ENCODE measurements at places on chromosomes 12 and 14.
A peak's percentile ranks its signal among the peaks of the same experiment; 100 is the strongest.

GRCh38 chr12:70695361-70696023 is 58.3 kb upstream of the PTPRB start:
- DNase-seq = no peak

GRCh38 chr12:95543305-95543704 is 8.0 kb downstream of the USP44 start:
- DNase-seq = no peak

DNA sequence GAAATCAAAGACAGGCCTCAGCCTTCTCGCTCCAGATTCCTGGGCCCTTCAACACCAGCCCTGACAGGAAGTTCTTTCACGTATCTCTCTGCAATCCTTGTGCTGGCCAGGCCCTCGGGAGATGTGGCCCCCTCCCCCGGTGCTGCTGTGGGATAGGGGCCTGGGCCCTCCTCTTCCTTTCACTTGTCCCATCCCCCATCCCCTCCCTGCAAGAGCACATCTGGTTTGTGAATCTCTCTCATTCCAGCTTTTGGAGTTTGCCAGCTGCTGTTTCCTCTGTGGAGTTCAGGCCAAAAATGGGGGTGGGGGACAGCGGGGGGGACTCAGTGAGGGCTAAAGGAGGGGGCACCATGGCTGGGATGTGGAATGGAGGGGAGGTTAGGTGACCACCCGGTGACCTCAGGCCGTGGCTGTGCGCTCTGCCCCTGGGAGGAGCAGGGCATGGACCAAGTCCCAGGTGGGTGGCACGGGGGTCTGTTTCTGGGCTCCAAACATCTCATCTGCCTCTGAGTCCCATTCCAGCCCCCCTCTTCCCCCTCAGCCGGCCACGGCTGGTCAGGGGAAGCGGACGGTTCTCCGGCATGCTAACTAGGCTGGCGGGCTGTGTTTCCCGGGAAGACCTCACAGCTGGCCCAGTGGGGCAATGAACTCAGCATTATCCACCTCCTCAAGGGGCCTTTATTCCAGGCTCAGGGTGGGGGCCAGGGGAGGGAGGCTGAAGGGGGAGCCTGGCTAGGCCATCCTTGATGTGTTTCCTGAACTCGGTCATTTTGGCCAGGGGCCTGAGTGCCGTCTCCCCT is 7.4 kb downstream of the LRP1 start:
- DNase-seq = no peak

GRCh38 chr12:13079440-13079906 is 24.0 kb downstream of the GSG1 start:
- DNase-seq = no peak

DNA sequence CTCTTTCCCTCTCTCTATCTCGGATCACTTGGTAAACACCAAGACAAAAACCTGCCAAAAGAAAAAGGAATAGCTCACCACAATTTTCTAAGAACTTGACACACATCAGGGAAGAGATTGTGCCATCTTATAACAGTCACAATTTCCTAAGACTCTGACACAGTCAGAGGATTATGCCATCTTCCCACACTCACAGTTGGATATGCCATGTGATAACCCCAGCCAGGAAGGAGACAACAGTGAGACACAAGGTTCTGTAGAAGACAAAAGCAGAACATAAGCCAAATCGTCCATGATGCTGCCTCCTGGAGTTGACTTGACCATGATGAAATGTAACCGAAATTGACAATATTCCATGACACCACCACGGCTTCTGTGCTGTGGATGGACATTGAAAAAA is 2.8 kb upstream of the CLEC9A start:
- DNase-seq = no peak

GRCh38 chr14:69066396-69067171 is 86.3 kb downstream of the DCAF5 start:
- peak; percentile 18 for DNase-seq

DNA sequence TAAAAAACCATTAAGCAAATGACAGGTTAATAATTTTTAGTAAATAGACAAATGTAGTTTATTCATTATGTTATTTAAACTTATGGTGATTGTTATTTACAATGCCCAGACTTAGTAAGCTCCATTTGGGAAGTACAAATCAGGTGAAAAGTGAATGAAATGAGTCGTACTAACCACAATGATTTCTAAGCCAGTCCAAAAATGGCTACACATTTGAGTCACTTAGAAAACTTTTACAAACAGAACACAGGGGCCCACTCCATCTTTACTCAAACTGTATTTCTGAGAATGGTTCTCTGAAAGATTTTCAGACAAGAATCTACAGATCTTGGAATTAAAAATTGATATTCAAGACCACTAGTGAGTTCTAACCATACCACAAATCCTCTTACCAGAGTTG is 653.3 kb upstream of the MIS18BP1 start:
- peak; percentile 10 for DNase-seq
